ENCODE measurements at places on chromosomes 6 and 20. TPM values are rescaled to one million over a fixed set of nuclear protein-coding genes. Genes with fewer than 3 reads are reported as not detected.

DNA sequence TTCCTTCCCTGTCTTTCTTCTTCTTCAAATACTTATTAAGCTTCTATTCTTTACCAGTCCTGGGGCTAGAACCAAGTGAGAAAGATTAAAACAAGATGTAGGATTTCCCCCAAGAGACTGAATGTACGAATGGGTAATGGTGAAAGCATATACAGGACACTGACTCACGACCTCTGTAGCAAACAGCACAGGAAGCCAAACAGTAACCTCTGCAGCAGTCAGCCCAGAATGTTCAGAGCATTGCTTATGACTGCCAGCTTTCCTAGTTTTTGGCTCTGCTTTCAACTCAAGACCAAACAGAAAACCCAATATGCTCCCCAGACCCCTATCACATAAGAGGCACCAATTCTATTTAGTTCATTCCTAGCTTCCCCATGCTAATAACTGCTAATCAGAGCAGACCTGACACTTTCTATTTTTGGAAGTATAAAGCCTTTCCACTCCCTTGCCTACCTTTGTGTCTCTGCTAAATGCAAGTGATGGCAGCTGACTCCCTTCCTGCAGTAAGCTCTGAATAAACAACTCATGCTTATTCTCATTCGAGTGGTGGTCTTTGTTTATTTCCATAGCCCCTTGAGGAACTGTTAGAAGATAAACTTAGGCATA lies 690.6 kb downstream of the EPM2A start:
- peak; percentile 15 for DNase-seq

DNA sequence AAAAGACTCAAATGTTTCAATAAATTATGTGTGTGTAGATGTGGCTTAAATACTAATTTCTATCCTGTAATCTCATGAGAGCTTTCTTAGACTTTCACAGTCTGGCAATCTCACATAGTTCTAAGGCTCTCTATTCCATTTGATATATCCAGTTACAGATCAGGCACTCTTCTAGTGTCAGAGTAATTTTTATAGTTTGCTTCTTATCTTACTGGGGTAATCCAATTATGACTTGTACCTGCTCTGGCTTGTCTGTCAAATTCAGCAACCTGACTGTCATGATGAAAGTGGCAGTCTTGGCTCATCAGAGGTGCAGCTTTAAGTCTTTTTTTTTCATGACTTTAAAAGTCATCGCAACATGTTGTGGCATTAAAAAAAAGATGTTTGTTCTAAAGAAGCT lies 513.2 kb upstream of the MAN1A1 start:
- no peak for DNase-seq

- no peak for DNase-seq
These were observed 85.3 kb upstream of the FOXP4 start for GRCh38 chr6:41460742-41461336.

DNA sequence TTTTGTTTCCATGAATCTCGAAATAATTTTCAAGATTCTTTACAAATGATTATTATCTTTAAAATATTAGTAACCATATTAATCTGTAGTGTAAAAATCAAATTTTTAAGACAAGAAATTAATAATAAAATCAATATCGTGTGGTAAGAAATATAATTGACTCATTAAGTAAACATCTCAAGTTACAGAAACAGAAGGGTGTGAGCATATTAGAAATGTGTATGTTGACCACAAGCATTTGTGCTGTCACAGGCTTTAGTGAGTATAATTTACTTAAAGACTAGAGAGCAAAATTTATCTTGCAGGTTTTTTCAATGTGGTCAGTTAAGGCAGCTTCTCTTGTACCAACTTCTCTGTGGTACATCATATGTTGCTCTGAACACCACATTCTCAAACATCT lies 566.5 kb upstream of the IRAK1BP1 start:
- DNase-seq, result no peak

DNA sequence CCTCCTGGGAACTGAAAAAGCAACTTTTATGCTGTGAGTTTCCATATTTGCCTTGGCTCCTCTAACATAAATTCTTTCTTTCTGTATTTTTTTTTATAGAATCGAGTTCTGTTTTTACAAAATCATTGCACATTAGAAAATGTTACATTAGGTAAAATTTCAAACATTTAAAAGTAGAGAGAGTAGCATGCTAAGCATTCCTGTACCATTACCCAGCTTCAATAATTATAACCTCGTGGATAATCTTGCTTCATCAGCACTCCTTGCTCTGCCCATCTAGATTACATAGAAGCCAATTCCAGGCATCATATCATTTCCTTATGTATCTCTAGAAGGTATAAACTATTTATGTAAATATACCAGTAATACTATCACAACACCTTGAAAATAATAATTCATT lies 15.4 kb upstream of the FBXO30 start:
- DNase-seq, result no peak

DNA sequence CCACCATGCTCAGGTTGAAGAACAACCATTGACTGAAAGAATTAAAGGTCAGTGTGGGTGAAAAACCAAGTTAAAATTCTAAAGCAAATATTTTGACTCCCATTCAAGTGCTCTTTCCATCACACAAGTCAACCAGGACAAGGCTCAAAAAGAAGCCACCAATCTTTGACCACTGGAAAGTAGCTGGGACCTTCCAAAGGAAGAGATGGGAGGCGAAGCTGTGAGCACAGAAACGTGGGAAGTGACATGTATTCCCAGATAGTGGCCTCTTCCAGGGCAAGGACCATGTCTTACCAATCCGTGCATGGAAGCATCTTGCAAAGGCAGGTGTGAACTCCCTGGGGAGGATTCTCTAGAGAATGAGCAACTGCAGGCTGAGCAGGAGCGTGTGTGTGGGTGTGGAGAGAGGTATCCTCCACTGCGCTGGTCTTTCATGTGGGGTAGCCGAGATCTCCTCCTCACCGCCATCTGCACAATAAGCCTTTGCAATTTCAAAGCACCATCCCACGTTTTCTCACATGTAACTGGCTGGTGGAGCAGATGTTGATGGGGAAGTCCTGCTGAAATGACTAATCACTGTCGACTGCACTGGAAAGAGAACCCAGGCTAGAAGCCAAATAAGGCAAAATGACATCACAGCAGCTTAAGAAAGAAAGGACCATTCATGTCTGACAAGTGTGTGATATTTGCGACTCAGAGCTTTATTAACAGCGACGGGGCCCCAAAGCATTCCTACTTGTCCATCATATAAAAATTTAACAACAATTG lies 189.4 kb upstream of the RREB1 start:
- DNase-seq, result peak; percentile 91

The PRND gene
- total RNA-seq, result not detected

Data from activated naive CD4-positive, alpha-beta T cell treated with anti-CD3 and anti-CD28 coated beads for 36 hours (primary cell).